Activated CD8-positive, alpha-beta memory T cell treated with anti-CD3 and anti-CD28 coated beads for 1 hour (primary cell): ENCODE measurements at places on chromosomes 11 and 22.

- DNase-seq: no peak
These were observed 14.9 kb upstream of the PVALB start for GRCh38 chr22:36831717-36832116.

DNA sequence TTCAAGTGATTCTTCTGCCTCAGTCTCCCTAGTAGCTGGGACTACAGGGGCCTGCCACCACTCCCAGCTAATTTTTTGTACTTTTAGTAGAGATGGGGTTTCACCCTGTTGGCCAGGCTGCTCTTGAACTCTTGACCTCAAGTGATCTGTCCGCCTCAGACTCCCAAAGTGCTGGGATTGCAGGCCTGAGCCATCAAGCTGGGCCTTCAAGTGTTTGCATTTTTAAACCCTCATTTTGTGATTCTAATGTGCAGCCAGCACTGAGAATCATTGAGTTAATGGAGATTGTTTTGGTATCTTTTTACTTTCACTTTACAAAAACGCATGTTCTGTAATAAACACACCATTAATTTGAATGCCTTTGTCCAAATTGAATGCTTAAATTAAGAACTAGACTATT lies 3.4 kb downstream of the TYR start:
- no peak for DNase-seq

DNA sequence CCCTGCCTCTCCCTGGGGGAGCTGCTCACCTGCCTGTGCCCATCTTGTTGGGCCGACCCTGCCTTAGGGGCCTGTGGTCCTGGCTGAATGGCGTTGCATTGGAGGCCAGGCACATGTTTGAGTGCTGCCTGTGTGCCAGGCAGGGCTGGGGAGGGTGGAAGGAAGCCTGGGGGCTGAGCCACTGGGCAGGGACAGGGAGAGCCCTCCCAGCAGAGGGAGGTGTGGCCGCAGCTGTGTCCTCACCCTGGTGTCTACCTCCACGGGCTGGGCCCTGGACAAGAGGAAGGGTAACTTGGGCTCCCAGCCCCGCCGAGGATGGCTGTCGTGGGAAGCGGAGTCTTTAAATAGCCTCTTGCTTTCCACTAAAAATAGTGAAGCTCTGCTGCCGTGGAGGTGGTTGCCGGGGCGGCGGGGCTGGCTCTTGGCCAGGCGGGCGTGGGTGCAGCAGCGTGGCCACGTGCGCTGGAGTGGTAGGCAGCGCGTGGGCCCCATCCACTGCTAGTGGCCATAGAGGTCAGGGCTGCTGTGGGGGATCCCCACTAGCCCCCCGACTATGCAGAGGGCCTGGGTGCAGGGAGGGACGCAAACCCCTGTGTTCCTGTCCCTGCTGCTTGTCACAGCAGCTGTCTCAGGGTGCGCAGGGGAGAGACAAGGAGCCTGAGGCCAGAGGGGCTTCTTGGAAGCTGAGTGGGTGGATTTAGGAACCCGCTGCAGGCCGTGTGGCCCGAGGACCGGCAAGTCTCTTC lies 6.2 kb downstream of the ZDHHC8 start:
- DNase-seq: no peak

GRCh38 chr11:16946477-16947282 lies 67.5 kb downstream of the PLEKHA7 start:
- no peak for DNase-seq

- no peak for DNase-seq
These were observed 122.7 kb downstream of the FCHSD2 start for GRCh38 chr11:73019449-73019848.

- DNase-seq: no peak
These were observed 15.8 kb downstream of the EPS8L2 start for GRCh38 chr11:721741-722345.

GRCh38 chr11:17012712-17013547 lies 1.3 kb downstream of the PLEKHA7 start:
- DNase-seq: no peak
